Fibroblast of the conjunctiva (primary cell): ENCODE measurements at places on chromosomes 7 and 10.

DNA sequence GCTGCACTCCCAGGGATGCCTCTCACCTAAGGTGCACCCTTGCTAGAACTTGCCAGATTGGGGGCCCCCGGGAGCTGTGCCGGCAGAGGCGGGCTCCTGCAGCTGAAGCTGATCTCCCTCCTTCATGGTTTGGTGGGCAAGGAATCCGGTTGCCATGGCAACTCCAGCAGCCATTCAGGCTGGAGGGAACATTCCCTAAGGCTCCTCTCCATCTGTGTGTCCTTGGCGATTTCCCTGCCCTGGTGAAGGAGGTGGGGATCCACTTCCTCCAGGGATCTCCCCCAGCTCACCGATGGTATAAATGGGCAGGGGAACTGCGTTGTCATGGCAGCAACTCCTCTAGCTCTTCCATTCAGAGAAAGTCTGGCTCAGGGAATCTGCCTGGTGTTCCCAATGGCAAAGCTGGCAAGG is 49.6 kb upstream of the GPR158 start:
- DNase-seq: no peak

DNA sequence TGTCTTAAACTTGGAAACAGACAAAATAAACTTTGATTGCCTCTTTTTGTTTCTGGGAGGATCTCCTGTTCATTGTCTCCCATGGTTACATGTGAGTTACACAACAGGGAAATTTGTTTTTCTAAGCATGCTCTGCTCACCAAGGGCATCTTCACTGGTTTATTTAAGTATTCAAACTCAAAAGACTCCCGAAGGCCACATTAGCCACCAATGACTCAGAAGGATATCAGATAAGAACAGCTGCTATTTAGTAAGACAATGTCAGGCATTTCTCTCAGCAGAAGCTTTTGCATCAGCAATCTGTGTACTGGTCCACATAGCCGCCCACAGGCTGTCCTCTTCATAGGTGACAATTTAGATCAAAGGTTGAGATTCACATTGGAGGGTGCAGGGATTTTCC is 19.3 kb downstream of the OR6B1 start:
- peak; percentile 26 for DNase-seq

DNA sequence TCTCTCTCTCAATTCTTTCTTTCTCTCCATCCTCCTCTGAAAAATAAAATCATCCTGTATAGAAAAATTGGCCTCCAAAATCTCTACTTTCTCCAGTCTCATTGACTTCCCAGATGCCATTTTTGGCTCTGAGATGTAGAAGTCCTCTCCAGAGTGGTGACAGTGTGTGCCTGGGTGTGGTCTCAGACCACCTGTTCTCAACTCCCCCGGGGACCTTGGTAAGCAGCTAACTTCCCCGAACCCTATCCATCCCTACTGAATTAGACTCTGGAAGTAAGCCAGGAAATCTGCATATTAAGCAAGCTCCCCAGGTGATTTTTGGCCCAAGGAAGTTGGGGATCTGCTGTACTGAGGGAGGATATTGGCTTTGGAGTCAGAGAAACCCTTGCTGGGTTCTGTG is 120.5 kb downstream of the WDR11 start:
- DNase-seq: no peak

DNA sequence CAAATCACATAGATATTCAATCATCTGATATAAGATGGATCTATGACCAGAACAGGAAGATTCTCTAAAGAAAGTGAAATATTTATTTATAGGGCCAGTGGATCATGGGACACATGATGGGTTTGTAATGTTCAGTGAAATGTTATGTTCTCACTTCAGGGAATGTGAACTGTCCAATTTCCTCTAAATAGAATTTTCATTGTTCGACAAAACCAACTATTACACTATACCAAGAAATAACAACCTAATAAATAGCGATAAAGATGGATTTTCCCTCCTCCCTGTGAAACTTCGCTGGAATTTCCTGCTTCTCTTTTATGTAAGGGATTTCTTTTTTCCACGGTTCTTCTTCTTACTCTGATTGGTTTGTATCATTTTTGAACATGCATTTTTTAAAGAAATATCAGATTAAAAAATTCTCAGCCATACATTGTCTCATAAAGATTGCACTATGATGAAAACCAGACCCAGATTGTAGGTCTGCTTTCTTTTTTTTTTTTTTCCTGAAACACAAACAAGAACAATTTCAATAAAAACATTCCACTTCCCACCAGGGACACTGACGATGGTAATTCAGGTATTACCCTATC is 139.8 kb upstream of the ZEB1 start:
- DNase-seq: no peak

GRCh38 chr10:75703191-75703854 is 271.9 kb downstream of the LRMDA start:
- no peak for DNase-seq

GRCh38 chr10:120336911-120337540 is 120.0 kb upstream of the PLPP4 start:
- DNase-seq: peak; percentile 9

DNA sequence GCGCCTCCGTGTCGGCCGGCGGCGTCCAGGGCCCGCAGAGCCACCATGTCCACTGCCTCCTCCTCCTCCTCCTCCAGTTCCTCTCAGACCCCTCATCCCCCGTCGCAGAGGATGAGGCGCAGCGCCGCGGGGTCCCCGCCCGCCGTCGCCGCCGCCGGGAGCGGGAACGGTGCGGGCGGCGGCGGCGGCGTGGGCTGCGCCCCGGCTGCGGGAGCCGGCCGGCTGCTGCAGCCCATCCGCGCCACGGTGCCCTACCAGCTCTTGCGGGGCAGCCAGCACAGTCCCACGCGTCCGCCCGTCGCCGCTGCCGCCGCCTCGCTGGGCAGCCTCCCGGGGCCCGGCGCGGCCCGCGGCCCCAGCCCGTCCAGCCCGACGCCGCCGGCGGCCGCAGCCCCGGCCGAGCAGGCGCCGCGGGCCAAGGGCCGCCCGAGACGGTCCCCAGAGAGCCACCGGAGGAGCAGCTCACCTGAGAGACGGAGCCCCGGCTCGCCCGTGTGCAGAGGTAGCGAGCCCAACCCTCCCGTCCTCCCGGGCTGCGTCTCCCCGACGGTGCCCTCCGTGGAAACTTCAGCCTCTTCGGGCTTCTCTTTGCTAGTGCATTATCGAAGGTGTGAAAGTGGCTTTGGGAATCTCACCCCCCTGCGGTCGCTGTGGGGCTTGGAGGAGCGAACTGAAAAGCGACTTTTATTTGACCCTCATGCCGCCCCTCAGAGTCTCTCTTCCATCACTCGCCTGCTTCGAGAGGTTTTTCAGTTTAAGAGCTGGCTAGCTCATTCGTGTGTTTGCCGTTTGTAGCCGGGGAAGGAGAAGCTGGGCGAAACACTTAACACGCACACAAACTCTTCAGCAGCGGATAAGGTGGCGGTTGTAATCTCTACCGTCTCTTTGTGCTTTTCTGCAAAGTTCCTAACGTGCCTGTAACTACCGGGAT is 975 bp downstream of the GLCCI1 start:
- no peak for DNase-seq

DNA sequence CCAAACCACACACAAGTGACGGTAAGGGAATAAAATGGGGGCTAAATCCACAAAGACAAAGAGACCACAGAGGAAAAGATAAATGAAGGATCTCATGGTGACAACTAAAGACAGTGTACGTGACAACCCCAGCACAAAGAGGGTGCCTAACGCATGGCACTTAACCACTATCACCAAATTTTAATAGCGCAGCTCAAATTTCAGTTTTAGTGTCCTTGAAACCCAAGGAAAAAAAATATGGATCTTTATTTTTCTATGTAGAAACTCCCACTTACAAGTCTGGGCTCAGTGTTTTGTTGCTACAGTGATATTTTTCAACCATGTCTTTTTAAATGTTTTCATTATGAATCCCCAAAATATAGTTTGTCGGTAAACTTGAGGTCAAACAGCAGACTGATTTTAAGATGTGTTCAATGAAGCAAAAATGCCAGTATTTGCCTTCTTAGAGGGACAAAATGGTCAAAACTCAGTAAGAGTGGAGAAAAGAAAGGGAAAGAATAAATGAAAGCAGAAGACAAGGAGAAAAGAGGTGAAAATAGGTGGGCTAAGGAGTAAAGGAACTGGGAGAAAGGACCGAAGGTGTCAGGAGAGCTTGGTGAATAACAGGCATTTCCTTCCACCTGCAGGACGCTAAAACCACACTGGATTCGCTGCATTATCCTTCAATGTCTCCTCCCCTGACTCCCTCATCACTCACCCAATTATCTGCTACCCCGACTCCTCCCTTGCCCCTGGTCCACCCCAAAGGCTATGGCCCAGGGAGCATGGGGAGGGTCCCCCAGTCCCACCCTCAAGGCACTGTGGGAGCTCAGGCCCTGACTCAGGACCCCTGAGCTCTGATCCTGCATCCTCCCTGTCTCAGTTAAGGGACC is 3.5 kb downstream of the ASB13 start:
- no peak for DNase-seq

DNA sequence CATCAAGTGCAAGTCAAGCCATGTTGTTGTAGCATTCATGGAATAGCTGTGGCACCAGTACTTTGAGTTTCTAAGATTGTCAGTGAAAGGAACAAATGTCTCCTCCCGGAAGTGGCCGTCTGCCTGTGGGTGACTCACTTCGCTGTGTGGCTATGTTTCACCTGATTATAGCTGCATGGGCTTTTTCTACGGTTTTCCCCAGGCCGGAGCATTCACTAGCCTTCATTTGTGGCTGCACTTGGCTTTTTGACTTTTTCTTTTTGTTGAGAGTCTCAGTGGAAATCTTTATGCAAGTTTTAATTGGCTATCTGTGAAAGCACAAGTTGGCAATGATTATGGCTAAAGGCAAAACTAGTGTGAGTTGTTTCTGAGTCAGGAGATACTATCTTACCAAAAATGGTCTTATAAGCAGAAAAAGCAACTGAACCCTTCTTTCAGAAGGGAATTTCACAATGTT is 35.0 kb downstream of the SRI start:
- no peak for DNase-seq

DNA sequence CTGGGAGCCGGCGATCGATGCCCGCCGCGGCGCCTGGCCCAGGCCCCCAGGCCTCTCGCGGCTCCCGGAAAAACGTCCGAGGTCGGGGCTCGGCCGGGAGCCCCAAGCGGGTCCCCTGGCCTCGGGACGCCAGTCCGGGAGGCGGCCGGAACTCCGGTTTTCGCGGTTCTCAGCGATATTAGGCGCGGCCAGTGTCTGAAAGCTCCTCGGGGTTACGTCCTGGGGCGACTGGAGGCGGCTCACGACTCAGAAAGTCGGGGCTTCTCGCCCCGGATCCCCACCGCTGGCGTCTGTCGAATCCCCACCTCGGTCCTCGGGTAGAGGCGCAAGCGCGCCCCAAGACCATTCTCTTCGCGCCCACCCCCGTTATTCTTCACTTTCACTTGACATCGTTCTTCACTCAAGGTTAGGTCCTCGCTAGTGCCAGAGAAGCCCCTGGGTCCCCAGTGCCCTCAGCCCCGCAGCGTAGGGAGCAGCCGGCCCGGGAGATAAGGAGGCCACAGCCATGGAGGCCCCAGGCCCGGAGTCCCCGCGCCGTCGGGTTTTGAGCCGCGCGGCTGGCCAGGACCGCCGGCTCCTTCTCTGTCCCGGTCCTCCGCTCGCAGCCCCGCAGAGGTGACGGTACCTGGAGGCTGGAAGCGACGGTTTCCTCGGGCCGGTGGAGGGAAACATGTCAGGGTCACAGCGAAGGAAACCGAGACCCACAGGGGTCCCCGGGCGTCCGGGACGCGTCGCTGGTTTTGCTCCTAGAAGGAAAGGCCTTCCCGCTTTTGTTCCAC is 35.2 kb upstream of the EBLN1 start:
- DNase-seq: no peak

DNA sequence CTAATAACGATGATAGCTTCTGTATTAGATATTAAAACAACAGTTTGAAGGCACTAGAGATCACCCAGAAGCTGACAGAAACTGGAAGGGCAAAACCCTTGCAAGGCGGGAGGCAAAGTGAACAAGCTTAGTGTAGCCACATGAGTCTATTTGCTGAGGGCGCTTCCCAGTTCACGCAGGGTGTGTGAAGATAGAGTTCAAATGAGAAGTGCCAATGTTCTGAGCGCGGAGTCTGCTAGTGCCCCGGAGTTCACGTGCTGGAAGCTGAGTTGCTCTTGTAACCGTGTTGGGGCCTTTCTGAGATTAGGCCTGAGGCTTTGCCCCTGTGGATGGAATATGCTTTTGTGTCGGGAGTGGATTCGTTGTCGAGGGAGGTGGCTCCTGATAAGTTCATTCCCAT is 16.6 kb upstream of the GTPBP4 start:
- DNase-seq: no peak

DNA sequence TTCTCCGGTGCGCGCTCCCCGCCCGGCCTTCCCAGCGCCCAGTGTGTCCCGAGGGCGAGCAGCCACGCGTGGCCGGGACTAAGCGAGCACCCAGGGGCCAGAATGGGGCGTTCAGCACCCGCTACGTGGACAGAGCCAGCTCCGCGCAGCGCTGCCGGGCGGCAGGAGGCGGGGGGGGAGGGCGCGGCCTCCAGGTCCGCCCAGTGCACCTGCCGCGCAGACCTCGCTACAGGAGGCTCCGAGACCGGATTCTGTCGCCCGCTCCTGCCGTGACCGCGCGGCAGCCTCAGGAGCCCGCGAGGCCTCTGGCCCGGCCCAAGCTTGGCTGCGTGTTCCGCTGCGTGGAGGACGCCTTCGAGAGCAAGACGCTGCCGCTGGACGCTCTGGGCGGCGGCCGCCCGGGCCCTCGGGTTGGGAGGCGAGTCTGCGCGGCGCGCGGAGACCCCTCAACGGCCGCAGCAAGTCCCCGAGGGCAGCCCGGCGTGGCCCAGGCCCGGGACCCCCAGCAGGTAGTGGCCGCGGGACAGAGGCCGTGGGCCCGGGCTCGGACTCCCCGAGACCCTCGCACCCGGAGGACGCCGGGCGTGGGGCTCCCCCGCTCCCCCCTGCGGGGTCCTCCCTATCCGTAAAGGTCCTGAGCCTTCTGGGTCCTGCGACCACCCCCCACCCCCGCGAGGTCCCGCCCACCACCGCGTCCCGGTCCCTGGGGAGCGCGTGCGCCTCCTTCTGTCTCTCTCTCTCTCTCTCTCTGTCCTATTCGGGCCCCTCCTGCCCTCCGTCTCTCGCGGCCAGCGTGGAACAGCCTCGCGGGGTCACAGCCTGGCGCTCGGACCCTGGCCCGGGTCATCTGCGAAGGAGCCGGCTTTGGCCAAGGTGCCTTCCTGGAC is 904 bp upstream of the DPYSL4 start:
- no peak for DNase-seq

GRCh38 chr10:43864656-43865055 is 216.0 kb upstream of the ZNF32 start:
- no peak for DNase-seq
